ENCODE measurements at places on chromosomes 3 and 15. TPM values are rescaled to one million over a fixed set of nuclear protein-coding genes. Genes with fewer than 3 reads are reported as not detected.

Gene HYAL3
- 10.8 TPM for total RNA-seq

Gene ROPN1
- total RNA-seq: not detected

Gene GPX1
- 173 TPM for total RNA-seq

Gene SYNPR
- not detected for total RNA-seq

Gene MKRN3
- 1.0 TPM for total RNA-seq

Gene ZNF385D
- total RNA-seq: not detected

Gene RNU5B-1
- total RNA-seq: not detected

Gene PLSCR1
- 65.1 TPM for total RNA-seq

Gene CHST14
- total RNA-seq: 11.8 TPM

Gene ATP10A
- total RNA-seq: 40.1 TPM

Gene ADPGK
- 95.0 TPM for total RNA-seq

Gene RETNLB
- not detected for total RNA-seq

Gene CPLX3
- 0.16 TPM for total RNA-seq

Gene TMEM202
- not detected for total RNA-seq

Gene SLC6A20
- total RNA-seq: not detected
